ENCODE measurements at places on chromosomes 13 and 19. TPM values are rescaled to one million over a fixed set of nuclear protein-coding genes. Genes with fewer than 3 reads are reported as not detected.

DNA sequence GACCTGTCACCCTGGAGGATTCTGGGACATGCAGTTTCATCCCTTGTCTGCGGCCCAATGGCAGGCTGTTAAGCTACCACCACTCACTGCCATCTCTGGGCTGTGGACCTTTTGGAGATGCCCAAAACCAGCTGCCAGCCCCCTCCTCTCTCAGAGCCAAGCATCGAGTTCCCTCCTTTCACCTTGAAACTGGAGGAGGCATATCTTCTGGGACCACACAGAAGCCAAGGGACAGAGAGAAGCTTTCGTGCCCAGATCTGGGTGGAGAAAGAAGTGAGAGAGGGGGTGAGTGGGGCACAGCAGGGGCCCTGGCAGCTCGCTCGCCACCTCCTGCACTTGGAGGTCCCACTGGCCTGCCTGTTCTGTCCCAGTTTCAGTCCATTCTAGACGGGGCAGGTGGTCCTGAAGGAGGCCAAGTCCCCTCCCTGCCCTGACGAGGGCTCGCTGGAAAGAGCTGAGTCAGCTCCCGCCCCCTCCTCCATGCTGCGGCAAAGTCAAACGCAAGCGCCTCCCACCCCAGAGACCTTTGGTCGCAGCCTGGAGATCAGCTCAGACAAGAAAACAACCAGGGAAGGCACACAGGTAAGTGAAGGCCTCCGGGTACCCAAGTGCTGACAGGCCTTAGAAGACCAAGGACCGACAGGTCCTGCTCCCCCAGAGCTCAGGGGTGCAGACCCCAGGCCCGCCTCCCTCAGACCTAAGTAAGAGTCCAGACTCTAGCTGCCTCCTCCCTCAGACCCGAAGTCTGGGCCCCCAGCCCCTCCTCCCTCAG is 3.8 kb downstream of the BCAT2 start:
- no peak for DNase-seq

DNA sequence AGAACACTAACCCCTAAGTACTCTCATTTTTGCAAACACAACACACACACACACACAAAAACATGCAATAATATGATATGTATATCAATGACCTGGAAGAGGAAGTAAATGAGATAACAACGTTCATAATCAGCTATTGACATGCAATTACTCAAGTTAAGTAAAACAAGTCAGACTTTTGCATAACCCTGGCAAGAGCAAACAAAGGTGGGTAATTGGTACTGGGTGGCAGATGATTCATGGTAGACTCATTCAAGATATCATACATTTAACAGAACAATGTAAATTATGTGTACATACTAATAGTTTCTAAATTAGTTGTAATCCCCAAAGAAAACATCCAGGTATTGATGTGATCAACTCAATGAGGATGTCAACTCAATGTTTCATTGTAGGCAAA is 508.8 kb downstream of the DACH1 start:
- no peak for DNase-seq

DNA sequence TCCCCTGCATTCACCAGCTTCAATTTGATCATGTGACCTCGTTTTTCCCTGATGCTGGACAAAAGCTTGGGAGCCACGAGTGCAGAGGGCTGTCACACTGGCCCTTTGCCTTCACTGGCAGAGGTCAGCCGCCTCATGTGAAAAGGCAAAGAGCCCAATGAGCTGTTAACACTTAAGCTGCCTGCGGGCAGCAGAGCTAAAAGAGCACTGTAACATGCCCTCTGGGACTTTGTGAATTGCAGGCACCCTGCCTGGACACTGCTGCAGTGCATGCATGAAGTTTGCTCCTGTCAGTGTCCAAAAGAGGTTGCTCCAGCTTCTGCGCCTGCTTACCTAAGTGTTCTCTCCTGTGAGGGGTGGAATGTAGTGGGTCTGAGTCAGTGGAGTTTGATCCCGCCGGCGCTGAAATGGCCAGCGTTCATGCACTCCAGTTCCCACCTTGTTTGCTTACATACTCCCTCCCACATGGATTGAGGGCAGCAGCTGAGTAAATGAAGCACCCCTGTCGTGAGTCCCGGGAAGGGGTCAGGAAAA is 193.7 kb downstream of the RFC3 start:
- no peak for DNase-seq

DNA sequence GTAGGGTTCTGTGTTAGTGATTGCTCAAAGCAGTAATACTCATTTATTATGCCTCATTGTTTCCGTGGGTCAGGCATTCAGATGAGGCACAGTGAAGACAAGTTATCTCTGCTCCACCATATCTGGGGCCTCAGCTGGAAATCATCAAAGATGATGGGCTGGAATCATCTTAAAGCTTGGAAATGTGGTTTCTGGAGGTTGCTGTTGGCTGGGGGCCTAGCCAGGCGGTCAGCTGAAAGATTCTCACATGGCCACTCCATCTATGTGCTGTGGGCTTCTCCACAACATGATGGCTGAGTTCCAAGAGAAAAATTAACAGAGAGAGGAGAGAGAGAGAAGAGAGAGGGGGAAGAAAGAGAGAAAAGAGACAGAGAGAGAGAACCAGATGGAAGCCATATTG is 75.5 kb downstream of the OLFM4 start:
- DNase-seq: no peak

DNA sequence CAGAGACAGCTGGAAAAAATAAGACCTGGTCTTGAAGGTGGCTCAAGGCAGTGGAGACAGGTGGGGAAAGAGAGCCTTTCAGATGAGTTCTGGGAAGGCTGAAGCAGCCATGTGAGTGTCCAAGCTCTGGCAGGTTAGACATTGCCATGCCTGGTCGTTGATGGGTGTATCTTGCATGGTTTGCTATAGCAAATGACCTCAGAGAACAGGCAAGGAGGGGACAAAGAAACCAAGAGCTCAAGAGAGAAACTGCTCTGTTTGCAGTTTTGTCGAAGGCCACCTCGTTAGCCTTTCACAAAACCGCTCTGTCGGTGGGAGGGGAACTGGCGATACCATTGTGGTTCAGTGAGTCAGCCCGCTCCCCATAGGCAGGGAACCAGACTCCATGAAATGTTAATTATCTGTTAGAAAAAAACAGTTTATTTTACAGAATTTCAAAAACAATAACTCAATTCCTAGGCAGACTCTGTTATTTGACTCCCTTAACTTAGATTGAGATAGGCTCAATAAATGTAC is 82.8 kb upstream of the ARGLU1 start:
- no peak for DNase-seq

- DNase-seq: no peak
These were observed 18.8 kb upstream of the MED4 start for GRCh38 chr13:48113756-48114130.

- no peak for DNase-seq
These were observed 111.2 kb downstream of the KDM4B start for GRCh38 chr19:5080030-5080654.

The RFPL4AL1 gene
- total RNA-seq: not detected

The KLC3 gene
- not detected for total RNA-seq

The C19orf73 gene
- total RNA-seq: not detected

Data from thoracic aorta (tissue), 2 donors.